ENCODE measurements at places on chromosomes 3 and 15. TPM values are rescaled to one million over a fixed set of nuclear protein-coding genes. Genes with fewer than 3 reads are reported as not detected.

- no peak overlapping the region for H3K4me3 ChIP-seq
- H3K36me3 ChIP-seq = no peaks in the 10 kb centered on the region
- ATAC-seq = no peak
- no peaks in the 10 kb centered on the region for H3K4me1 ChIP-seq
Measured at GRCh38 chr3:184429786-184430185, 49.9 kb downstream of the CHRD start.

DNA sequence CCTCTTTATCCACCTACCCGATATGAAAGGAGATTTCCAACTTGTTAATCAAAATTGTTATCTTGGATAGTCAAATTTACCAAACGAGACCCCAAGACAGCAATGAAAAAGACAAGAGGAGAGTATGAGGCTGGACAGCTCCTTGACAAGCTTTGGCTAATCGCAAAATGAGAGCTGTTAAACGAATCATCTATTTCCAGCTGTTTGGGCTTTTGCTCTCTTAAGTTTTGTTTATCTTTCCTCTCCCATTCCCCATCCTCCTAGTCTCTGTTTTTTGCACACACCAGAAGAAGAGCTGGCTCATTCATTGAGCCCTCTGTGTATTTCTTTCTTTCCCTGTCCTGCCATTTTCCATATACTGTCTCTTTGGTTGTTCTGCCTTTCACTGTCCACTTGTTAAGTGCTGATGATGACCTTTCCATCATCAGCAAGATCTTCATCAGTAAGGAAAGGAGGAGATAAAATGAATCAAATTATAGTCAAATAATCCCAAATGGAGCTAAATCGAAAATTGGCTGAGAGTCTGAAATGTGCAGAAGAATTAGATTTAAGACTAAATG lies 161.6 kb downstream of the SLC9A9 start:
- H3K27me3 ChIP-seq = no peaks in the 10 kb centered on the region
- H3K27ac ChIP-seq = no peak overlapping the region
- no peaks in the 10 kb centered on the region for H3K4me1 ChIP-seq
- H3K4me3 ChIP-seq = no peak overlapping the region
- no peak for ATAC-seq

GRCh38 chr15:75647370-75648155 lies at the start of gene SNX33:
SNX33 (plus strand) TSS chr15:75647912; CDS start chr15:75649103, 1,191 bp downstream.
- peak within 1 kb of the TSS; percentile 87 for H3K4me3 ChIP-seq
- peak; percentile 80 for ATAC-seq
- H3K36me3 ChIP-seq = no peaks in the 10 kb centered on the region
- H3K27me3 ChIP-seq = no peaks in the 10 kb centered on the region
- H3K27ac ChIP-seq = peak within 1 kb of the TSS; percentile 75

- no peak overlapping the region for H3K4me3 ChIP-seq
- H3K4me1 ChIP-seq = no peaks in the 10 kb centered on the region
- no peak for ATAC-seq
- peaks cover 26% of the 10 kb centered on the region for H3K27me3 ChIP-seq
- no peak overlapping the region for H3K27ac ChIP-seq
Measured at GRCh38 chr3:193832833-193833413, 239.9 kb downstream of the OPA1 start.

DNA sequence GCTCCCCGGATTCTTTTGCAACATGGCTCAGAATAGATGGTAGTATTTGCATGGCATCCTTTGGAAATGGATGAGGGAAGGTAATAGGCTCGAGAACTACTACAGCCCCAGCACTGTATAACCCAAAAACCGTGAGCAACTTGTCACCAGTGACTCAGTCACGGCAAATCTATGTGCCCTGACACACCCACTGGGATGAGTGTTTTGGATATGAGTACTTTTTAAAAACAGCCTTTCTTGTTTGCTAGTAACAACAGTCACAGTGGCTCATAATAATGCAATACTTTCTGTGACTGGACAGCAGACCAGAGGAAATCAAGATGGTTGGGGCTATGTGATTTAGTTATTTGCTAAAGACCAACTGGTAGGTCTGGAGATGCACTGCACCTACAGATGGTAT lies 299.6 kb downstream of the ULK4 start:
- no peaks in the 10 kb centered on the region for H3K4me1 ChIP-seq
- H3K4me3 ChIP-seq = no peak overlapping the region
- no peaks in the 10 kb centered on the region for H3K27me3 ChIP-seq
- ATAC-seq = no peak
- H3K36me3 ChIP-seq = peaks cover 66% of the 10 kb centered on the region

DNA sequence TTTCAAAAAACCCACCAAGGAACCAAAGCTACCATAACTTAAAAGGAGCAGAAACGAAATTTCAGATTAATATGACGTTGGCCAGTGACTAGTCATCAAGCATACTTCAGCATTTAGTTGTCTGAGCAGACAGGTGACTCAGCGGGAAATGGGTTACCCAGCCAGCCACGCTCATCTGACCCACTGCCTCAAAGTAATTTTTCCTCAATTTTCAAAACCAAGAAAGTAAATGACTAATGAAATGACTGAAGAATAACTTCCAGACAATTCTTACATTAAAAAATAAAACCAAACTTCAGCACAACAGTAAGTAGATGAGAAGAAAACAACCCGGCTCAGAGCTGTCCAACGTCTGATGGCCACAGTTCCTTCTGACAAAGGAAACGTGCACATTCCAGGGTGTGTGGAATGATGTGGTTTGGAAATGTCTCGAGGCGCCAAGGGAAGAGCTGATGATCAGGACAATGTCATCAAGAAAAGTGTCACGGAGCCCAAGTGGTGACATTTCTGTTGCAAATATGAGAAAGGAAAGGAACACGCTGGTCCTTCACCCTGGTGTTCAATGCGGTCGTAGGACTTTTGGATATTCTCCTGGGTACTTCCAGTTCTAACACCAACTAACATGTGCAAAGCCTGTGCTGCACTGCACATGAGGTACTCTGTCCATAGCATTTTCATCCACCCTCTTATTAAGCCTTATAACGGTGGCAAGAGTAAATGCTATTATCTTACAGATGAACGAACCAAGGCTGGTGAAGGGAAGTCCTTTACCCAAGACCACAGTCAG lies 79.1 kb downstream of the FOXP1 start:
- peak overlapping the region; percentile 70 for H3K27ac ChIP-seq
- peaks cover 30% of the 10 kb centered on the region for H3K4me1 ChIP-seq
- peak overlapping the region; percentile 62 for H3K4me3 ChIP-seq
- H3K36me3 ChIP-seq = no peaks in the 10 kb centered on the region

GRCh38 chr3:119559441-119559963 lies at the start of gene CD80:
CD80 (minus strand) TSS chr3:119559614; CDS start chr3:119557728, 1,886 bp downstream.
- H3K27ac ChIP-seq = peak within 1 kb of the TSS; percentile 87
- no peaks in the 10 kb centered on the region for H3K27me3 ChIP-seq
- H3K4me3 ChIP-seq = peak within 1 kb of the TSS; percentile 88
- ATAC-seq = peak; percentile 72
- H3K36me3 ChIP-seq = peaks cover 39% of the 10 kb centered on the region
- peaks cover 48% of the 10 kb centered on the region for H3K4me1 ChIP-seq

GRCh38 chr15:89138999-89139612 lies 50.9 kb downstream of the ABHD2 start:
- no peak overlapping the region for H3K4me3 ChIP-seq
- H3K4me1 ChIP-seq = peaks cover 10% of the 10 kb centered on the region
- ATAC-seq = no peak
- H3K27ac ChIP-seq = peak overlapping the region; percentile 46
- H3K36me3 ChIP-seq = peaks cover 34% of the 10 kb centered on the region
- no peaks in the 10 kb centered on the region for H3K27me3 ChIP-seq

DNA sequence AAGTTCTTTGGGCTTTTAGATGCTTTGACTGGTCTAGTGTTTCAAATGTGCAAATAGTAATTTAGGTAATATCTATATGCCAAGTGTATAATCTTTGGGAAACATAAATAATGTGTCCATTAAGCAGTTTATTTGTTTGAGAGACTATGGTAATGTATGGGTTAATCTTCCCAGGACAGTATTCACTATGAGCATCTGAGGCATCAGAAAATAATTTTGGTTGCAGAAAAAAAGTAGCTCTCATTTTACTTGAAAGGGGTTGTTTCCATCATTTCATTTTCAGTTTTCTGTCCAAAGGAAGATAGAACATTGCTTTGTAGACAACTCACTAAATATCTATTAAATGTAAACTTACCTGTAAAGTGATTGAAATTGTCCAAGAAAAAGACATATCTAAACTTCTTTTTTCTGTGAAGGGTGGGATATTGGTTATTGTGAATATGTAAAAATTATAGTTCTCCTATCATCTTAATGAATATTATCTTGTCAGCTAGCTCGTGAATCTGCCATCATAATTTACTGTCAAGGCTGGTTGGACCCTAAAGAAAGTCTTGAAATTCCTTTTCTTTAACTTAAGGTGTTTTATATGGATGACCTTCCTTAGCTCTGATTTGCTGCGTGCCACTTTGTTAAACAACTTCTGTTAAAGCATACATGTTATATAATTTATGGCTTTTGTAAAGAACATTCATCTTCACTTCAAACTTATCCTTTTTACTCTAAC lies 108.8 kb downstream of the EPHA3 start:
- no peaks in the 10 kb centered on the region for H3K4me1 ChIP-seq
- no peaks in the 10 kb centered on the region for H3K27me3 ChIP-seq
- ATAC-seq = no peak
- no peaks in the 10 kb centered on the region for H3K36me3 ChIP-seq
- no peak overlapping the region for H3K27ac ChIP-seq

GRCh38 chr15:71261418-71261817 lies 146.1 kb downstream of the THSD4 start:
- peaks cover 16% of the 10 kb centered on the region for H3K27me3 ChIP-seq
- H3K36me3 ChIP-seq = no peaks in the 10 kb centered on the region

- no peaks in the 10 kb centered on the region for H3K27me3 ChIP-seq
- H3K4me1 ChIP-seq = no peaks in the 10 kb centered on the region
- no peak overlapping the region for H3K27ac ChIP-seq
- H3K36me3 ChIP-seq = no peaks in the 10 kb centered on the region
- H3K4me3 ChIP-seq = no peak overlapping the region
- ATAC-seq = no peak
Measured at GRCh38 chr3:4084271-4084670, 218.9 kb upstream of the SETMAR start.

DNA sequence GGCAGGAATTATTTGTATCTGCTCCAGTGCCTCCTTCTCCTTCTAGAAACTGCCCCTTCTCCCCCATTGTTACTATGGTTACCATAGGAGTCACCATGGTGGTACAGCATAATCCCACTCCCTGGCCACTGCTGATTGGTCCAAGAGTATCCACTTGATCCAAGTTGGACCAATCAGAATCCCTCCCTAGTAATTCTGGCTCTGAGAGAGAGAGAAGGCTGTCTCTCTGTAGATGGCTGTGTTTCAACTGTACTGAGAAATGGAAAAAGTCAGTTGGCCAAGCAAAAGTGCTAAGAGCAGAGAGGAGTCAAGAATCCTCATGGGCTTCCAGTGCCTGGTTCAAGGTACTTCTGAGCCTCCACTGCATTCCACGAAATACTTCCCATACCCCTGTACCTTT lies 120.6 kb upstream of the SPATA12 start:
- ATAC-seq = no peak
- H3K36me3 ChIP-seq = no peaks in the 10 kb centered on the region

DNA sequence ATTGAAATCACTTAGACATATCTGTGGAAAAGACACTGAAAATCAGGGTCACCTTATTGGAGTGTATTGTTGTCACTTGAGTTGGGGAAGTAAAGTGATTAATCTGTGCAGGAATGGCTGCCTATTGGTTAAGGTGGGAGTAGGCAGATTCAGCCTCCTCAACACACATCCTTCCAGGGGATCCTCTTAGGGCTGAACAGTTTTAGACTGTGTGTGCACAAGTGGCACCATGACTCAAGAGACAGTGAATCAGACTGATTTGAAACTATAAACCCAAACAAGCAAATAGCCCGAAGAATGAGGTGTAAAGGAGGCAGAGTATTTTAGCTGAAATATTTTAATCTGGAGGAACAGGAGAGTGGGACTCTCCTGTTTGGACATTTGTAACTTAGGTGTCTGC lies 4.9 kb downstream of the ABHD17C start:
- no peaks in the 10 kb centered on the region for H3K36me3 ChIP-seq
- H3K4me1 ChIP-seq = peaks cover 31% of the 10 kb centered on the region
- no peak overlapping the region for H3K27ac ChIP-seq
- no peak overlapping the region for H3K4me3 ChIP-seq
- H3K27me3 ChIP-seq = no peaks in the 10 kb centered on the region
- peak; percentile 19 for ATAC-seq

DNA sequence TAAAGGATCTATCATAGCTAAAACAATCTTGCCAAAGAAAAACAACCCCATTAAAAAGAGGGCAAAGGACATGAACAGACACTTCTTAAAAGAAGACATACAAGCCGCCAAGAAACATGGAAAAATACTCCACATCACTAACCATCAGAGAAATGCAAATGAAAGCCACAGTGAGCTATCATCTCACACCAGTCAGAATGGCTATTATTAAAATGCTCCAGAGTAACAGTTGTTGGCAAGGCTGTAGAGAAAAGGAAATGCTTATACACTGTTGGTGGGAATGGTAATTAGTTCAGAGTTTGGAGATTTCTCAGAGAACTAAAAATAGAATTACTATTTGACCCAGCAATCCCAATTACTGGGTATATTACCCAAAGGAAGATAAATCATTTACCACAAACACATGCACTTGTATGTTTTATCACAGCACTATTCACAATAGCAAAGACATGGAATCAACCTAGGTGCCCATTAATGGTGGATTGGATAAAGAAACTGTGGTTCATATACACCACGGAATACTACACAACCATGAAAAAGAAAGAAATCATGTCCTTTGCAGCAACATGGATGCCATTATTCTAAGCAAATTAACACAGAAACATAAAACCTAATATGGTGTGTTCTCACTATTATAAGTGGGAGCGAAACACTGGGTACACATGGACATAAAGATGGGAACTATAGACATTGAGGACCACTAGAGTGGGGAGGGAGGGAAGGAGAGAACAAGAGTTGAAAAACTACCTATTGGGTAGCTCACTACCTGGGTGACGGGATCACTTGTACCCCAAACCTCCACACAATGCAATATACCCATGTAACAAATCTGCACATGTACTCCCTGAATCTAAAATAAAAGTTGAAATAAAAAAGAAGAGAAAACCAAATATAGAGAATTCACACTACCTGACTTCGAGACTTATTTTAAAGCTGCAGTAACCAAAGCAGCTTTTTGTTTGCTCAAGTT lies 32.6 kb downstream of the ITGA11 start:
- H3K36me3 ChIP-seq = no peaks in the 10 kb centered on the region
- no peak overlapping the region for H3K4me3 ChIP-seq
- no peaks in the 10 kb centered on the region for H3K4me1 ChIP-seq
- peaks cover 9% of the 10 kb centered on the region for H3K27me3 ChIP-seq
- no peak overlapping the region for H3K27ac ChIP-seq

GRCh38 chr15:59792359-59792758 lies 103.2 kb upstream of the BNIP2 start:
- no peak for ATAC-seq
- H3K4me1 ChIP-seq = peaks cover 26% of the 10 kb centered on the region
- no peaks in the 10 kb centered on the region for H3K36me3 ChIP-seq
- H3K27me3 ChIP-seq = no peaks in the 10 kb centered on the region

DNA sequence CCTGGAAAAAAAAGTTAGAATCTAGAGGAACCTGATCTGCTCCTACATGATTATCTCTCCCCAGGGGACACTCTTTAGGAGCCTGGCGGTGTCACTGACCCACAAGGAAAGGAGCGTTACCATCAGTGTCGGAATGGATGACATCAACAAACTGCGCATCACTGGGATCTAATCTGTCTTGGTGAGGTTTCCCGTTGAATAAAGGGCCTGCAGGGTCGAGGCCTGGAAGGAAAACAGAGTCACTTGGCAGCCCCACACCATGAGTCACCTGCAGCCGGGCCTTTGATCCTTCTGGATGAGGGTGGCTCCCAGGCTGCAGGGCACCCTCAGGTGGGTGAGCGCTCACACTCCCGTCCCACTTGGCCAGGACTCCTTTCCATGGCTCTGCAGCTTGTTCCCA lies 25.0 kb downstream of the LIPH start:
- no peak overlapping the region for H3K27ac ChIP-seq
- peaks cover 5% of the 10 kb centered on the region for H3K27me3 ChIP-seq
- no peaks in the 10 kb centered on the region for H3K36me3 ChIP-seq
- ATAC-seq = no peak

SOX2 gene
- not detected for total RNA-seq

MDFIC2 gene
- not detected for total RNA-seq

SLC6A6 gene
- 219 TPM for total RNA-seq

IGSF10 gene
- 0.03 TPM for total RNA-seq

TGM5 gene
- 0.61 TPM for total RNA-seq

LSM3 gene
- 20.6 TPM for total RNA-seq
